ENCODE measurements at places on chromosomes 11 and 22. TPM values are rescaled to one million over a fixed set of nuclear protein-coding genes. Genes with fewer than 3 reads are reported as not detected.

UBQLNL gene
- total RNA-seq, result not detected

LIN7C gene
- total RNA-seq, result 18.9 TPM

SPDYC gene
- total RNA-seq, result not detected

OAF gene
- total RNA-seq, result 5.3 TPM

IGLL1 gene
- total RNA-seq, result not detected

CHRM1 gene
- not detected for total RNA-seq

CCDC157 gene
- 4.3 TPM for total RNA-seq

FAM181B gene
- not detected for total RNA-seq

GRCh38 chr22:32800158-32800882, 1.2 kb upstream of the TIMP3 start:
- no peak for DNase-seq

- no peak for DNase-seq
These were observed at the start of gene SLC7A4 for GRCh38 chr22:21032037-21032867. TSS of gene SLC7A4 (minus strand) at chr22:21032561. CDS start at chr22:21031812, 749 bp downstream.

GRCh38 chr11:66476841-66477251, 3.4 kb upstream of the DPP3 start:
- DNase-seq, result no peak

GRCh38 chr22:37262346-37262745, 18.3 kb upstream of the RAC2 start:
- no peak for DNase-seq

- peak; percentile 16 for DNase-seq
These were observed 4.4 kb upstream of the ENDOD1 start for GRCh38 chr11:95085117-95085816.

- peak; percentile 34 for DNase-seq
These were observed 24.6 kb downstream of the MRGPRD start for GRCh38 chr11:68956142-68956541.
